Esophagus muscularis mucosa (tissue), 4 donors: ENCODE measurements at places on chromosomes 4 and X.

- no peaks in the 10 kb centered on the region for H3K36me3 ChIP-seq
- peaks cover 27% of the 10 kb centered on the region for H3K27me3 ChIP-seq
- no peak for DNase-seq
- H3K4me1 ChIP-seq: peaks cover 29% of the 10 kb centered on the region
- H3K4me3 ChIP-seq: peak overlapping the region; percentile 74
- H3K27ac ChIP-seq: no peak overlapping the region
Measured at GRCh38 chr4:25863347-25863784, 578 bp upstream of the SEL1L3 start.

- no peaks in the 10 kb centered on the region for H3K36me3 ChIP-seq
- H3K4me3 ChIP-seq: no peak overlapping the region
- no peak overlapping the region for H3K27ac ChIP-seq
- no peak for DNase-seq
Measured at GRCh38 chr4:6442555-6442954, 29.9 kb downstream of the PPP2R2C start.

- H3K27me3 ChIP-seq: peaks cover 5% of the 10 kb centered on the region
- H3K4me3 ChIP-seq: peak overlapping the region; percentile 35
Measured at GRCh38 chr4:68272380-68272779, 26.9 kb upstream of the TMPRSS11B start.

DNA sequence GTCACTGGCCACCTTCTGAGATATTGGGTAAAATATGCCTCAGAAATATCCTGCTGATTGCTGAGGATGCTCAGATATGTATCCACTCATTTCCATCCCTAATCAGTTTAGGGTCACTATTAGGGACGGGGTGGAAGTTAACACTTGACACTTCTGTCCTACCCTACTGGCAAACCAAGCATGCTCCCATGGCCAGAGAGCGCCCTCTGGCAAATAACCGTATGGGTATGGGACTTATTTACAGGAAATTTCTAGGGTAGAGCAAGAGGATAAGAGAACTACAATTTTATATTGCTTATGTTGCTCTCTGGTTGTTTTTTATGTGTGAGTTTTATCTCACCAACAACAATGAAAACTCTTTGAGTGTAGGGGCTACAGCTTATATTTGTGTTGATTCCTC lies 86.8 kb upstream of the TSPAN7 start:
- H3K27me3 ChIP-seq: no peaks in the 10 kb centered on the region
- no peak for DNase-seq
- H3K4me1 ChIP-seq: no peaks in the 10 kb centered on the region
- no peak overlapping the region for H3K4me3 ChIP-seq
- no peak overlapping the region for H3K27ac ChIP-seq
- H3K36me3 ChIP-seq: no peaks in the 10 kb centered on the region

DNA sequence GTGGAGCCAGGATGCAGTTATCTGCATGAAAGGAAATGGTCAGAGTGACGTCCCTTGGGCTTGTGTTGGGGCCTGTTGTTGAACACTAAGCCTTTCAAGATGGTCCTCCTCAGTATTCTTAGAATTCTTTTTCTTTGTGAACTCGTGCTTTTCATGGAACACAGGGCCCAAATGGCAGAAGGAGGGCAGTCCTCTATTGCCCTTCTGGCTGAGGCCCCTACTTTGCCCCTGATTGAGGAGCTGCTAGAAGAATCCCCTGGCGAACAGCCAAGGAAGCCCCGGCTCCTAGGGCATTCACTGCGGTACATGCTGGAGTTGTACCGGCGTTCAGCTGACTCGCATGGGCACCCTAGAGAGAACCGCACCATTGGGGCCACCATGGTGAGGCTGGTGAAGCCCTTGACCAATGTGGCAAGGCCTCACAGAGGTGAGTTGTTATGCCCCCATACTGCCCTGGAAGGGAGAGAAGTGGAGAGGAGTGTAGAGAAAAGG lies at the start of gene BMP15:
BMP15 (plus strand) TSS at position 51 of the 492 bp plus-strand sequence; CDS start at position 100, 49 bp downstream.
- H3K4me1 ChIP-seq: no peaks in the 10 kb centered on the region
- H3K27ac ChIP-seq: no peak within 1 kb of the TSS
- H3K4me3 ChIP-seq: no peak within 1 kb of the TSS
- no peak for DNase-seq

- no peak overlapping the region for H3K27ac ChIP-seq
- H3K27me3 ChIP-seq: no peaks in the 10 kb centered on the region
- H3K36me3 ChIP-seq: no peaks in the 10 kb centered on the region
- no peak overlapping the region for H3K4me3 ChIP-seq
Measured at GRCh38 chr4:4726051-4726450, 133.4 kb upstream of the MSX1 start.

- H3K27ac ChIP-seq: no peak overlapping the region
- no peak for DNase-seq
- H3K4me3 ChIP-seq: no peak overlapping the region
- no peaks in the 10 kb centered on the region for H3K4me1 ChIP-seq
- no peaks in the 10 kb centered on the region for H3K36me3 ChIP-seq
- no peaks in the 10 kb centered on the region for H3K27me3 ChIP-seq
Measured at GRCh38 chrX:15142084-15142715, 127.7 kb downstream of the ASB9 start.

DNA sequence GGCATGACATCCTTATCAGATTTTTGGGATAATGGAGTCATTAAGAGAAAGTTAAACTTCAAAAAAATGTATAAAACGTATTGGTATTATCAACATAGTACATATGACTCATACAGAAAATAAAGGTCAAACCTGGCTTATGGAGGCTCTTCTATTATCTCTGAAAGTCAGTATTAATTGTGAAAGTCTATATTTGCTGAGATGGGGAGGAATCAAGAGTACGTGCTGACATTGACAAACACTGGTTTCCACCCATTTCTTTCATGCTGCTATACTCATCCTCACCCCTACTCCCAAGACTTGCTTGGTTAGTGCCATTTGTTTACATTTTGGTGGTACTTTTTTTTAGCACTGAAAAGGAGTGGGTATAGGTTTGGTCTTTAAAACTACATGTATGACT lies 30.8 kb upstream of the PLA2G12A start:
- H3K4me1 ChIP-seq: no peaks in the 10 kb centered on the region
- no peak overlapping the region for H3K27ac ChIP-seq
- no peaks in the 10 kb centered on the region for H3K27me3 ChIP-seq
- no peaks in the 10 kb centered on the region for H3K36me3 ChIP-seq
- no peak for DNase-seq

DNA sequence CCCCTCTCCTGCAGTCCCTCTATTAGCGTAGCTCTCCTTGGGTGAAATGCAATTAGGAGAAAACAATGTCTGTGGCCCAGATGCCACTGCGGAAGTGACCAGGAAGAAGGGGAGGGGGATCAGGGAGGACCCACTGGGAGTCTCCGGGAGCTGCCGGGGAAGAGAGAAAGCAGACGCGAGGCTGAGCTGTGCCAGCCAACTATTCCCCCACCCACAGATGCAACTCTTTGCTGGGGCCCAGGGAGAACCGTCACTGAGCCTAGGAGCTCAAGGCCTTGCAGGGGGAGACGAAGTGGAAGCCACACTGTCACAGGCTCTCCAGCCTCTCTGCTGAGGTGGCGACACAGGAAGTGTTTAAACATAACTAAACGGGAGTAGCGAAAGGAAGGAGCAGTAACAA lies 149.2 kb downstream of the BCOR start:
- no peaks in the 10 kb centered on the region for H3K36me3 ChIP-seq
- DNase-seq: no peak
- H3K27ac ChIP-seq: no peak overlapping the region
- H3K4me1 ChIP-seq: peaks cover 4% of the 10 kb centered on the region

DNA sequence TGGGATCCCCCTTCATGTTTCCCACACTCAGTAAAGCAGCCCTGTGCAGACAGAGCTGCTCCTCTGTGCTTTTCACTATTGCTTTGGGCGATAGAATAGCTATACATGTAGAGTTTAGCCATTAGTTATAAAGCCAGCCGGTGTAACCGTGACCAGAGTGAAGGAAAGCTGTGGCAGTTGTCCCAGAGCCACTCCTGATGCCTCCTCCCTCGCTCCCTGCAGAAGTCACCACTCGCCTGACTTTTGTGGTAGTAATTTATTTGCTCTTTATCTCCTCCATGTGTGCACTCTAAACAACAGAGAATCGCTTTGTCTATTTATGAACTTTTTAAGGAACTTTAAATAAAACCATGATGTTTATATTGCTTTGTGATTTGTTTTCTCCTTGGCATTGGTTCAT lies 41.8 kb upstream of the WWC2 start:
- no peaks in the 10 kb centered on the region for H3K4me1 ChIP-seq
- H3K4me3 ChIP-seq: no peak overlapping the region
- no peak for DNase-seq
- H3K27ac ChIP-seq: no peak overlapping the region
- no peaks in the 10 kb centered on the region for H3K27me3 ChIP-seq

DNA sequence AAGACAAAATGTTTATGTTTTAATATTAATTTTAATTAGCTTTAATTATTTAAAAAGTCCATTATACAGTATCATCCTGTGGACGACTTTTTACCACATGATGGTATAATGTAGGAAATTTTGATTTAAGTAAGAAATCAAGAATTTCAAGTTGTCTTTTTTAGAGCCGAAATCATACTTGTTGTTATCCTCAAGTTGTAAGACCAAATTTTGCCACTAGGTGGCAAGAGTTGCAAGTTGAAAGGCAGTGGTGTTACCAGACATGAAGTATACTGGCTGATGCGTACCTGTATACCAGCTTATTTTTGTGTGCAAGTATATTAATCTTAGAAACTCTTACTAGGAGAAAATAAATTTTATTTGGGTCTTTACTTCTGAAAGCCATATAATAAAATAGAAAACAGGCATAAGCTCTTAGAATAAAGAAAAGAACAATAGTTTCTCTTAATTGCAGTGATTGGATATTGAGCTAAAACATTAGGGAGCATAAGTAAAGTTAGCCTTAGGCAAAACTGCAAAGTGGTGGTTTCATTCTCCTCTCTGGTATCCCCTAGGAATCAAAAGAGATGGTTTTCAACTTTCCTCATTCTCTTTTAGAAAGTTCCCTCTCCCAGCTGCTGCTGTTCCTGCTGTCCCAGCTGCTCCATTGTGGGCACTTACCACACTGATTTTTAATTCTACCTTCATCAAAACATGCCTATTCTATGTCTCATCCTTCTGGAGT lies 118.0 kb upstream of the WDFY3 start:
- no peak for DNase-seq
- H3K4me1 ChIP-seq: no peaks in the 10 kb centered on the region
- no peak overlapping the region for H3K4me3 ChIP-seq
- H3K36me3 ChIP-seq: no peaks in the 10 kb centered on the region
- H3K27me3 ChIP-seq: no peaks in the 10 kb centered on the region

DNA sequence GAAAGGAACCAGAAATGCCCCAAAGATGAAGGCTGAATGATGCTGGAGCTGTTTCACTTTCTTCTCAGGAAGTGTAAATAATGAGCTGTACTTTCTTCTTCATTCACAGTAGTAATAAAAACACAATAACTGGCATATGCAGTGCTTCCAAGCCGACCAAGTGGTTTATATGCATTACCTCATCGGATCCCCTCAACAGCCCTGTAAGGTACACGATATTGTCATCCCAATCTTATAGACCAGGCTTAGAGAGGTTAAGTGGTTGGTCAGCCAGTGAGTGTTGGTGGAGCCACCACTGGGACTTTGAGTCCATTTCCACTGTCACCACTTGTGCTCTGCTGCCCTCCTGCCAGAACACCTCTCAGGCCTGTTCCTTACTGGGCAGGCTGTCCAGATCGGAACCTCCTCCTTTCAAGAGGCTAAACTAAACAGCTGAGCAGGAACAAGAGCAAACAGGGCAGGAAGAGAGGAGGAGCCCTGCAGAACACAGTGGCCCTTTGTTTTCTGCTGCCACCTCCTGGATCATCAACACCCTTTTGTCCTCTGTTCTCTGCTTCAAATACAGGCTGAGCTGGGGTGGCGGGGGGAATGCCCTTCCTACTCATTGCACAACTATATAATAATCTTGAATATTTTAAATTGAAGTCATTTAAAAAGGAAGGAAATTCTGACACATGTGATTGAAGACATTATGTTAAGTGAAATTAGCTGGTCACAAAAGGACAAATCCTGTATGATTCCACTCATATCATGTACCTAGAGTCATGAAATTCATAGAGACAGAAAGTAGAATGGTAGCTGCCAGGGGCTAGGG lies 112.5 kb upstream of the ATP6AP2 start:
- H3K27me3 ChIP-seq: peaks cover 4% of the 10 kb centered on the region
- H3K4me1 ChIP-seq: peaks cover 22% of the 10 kb centered on the region
- no peak for DNase-seq
- H3K36me3 ChIP-seq: no peaks in the 10 kb centered on the region

GRCh38 chrX:74422576-74423288 lies 1.4 kb downstream of the SLC16A2 start:
- no peaks in the 10 kb centered on the region for H3K27me3 ChIP-seq
- H3K27ac ChIP-seq: peak overlapping the region; percentile 93
- DNase-seq: no peak
- H3K4me3 ChIP-seq: peak overlapping the region; percentile 69
- peaks cover 25% of the 10 kb centered on the region for H3K4me1 ChIP-seq
- H3K36me3 ChIP-seq: no peaks in the 10 kb centered on the region

- DNase-seq: no peak
- H3K36me3 ChIP-seq: no peaks in the 10 kb centered on the region
- H3K27me3 ChIP-seq: no peaks in the 10 kb centered on the region
- H3K4me3 ChIP-seq: no peak overlapping the region
Measured at GRCh38 chrX:116232833-116233232, 62.3 kb downstream of the AGTR2 start.

- H3K27me3 ChIP-seq: no peaks in the 10 kb centered on the region
- H3K36me3 ChIP-seq: no peaks in the 10 kb centered on the region
- no peak overlapping the region for H3K27ac ChIP-seq
- no peaks in the 10 kb centered on the region for H3K4me1 ChIP-seq
Measured at GRCh38 chrX:24846550-24847150, 152.9 kb downstream of the POLA1 start.

DNA sequence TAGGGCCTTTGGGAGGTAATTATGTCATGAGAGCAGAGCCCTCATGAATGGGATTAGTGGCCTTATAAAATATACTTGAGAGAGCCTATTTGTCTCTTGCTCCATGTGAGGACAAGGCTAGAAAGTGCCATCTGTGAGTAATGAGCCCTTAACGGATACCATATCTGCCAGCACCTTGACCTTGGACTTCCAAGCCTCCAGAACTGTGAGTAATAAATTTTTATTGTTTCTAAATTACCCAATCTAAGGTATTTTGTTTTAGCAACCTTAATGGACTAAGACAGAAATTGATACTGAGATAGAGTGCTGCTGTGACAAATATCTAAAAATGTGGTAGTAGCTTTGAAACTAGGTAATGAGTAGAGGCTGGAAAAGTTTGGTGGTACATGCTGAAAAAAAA lies 285.0 kb upstream of the DIPK2B start:
- no peaks in the 10 kb centered on the region for H3K4me1 ChIP-seq
- no peak for DNase-seq
- no peak overlapping the region for H3K4me3 ChIP-seq
- H3K27ac ChIP-seq: no peak overlapping the region
- no peaks in the 10 kb centered on the region for H3K36me3 ChIP-seq

GRCh38 chr4:174716986-174717770 lies 111.9 kb downstream of the GLRA3 start:
- DNase-seq: no peak
- H3K36me3 ChIP-seq: no peaks in the 10 kb centered on the region
- no peaks in the 10 kb centered on the region for H3K27me3 ChIP-seq
- peak overlapping the region; percentile 17 for H3K27ac ChIP-seq
